ENCODE measurements at places on chromosomes 1 and 21. TPM values are rescaled to one million over a fixed set of nuclear protein-coding genes. Genes with fewer than 3 reads are reported as not detected.
A peak's percentile ranks its signal among the peaks of the same experiment; 100 is the strongest.

The KIF21B gene
- total RNA-seq = 0.47 TPM

The HSPA13 gene
- 14.6 TPM for total RNA-seq

The KRTAP19-1 gene
- total RNA-seq = not detected

The ESRRG gene
- total RNA-seq = 58.5 TPM

The VSIG8 gene
- not detected for total RNA-seq

The AKR7A3 gene
- total RNA-seq = 0.14 TPM

The S100A13 gene
- total RNA-seq = 131 TPM

GRCh38 chr1:113103048-113103447, 30.1 kb downstream of the LRIG2 start:
- no peak for DNase-seq

- DNase-seq = no peak
These were observed 243.0 kb upstream of the SGIP1 start for GRCh38 chr1:66290761-66291530.

DNA sequence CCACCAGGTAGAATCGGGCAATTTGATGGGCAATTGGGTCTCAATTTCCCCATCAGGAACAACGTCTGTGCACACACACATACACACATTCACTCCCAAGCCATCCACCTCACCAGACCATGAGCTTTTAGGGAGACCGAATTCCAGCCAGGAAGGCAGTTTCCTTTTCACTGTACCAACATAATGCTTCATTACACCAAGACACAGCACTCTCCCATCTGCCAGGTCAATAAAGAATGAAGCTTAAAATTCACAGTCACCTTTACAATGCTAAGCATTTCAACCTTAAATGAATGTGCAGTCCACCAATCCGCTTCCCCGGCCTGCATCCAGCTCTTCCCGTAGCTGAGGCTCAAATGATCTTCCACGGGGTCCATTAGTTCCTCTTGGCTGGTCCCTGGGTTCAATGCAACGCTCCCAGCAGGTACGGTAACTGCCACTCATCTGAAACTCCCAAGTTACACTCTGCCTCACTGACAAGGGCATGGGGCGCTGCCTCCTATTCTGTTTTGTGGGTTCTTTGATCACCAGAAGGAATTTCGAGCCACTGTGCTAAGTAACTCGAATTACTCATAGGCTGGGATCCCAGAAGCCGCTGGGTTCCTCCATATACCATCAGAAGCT, 105.0 kb downstream of the SIM2 start:
- no peak for DNase-seq

DNA sequence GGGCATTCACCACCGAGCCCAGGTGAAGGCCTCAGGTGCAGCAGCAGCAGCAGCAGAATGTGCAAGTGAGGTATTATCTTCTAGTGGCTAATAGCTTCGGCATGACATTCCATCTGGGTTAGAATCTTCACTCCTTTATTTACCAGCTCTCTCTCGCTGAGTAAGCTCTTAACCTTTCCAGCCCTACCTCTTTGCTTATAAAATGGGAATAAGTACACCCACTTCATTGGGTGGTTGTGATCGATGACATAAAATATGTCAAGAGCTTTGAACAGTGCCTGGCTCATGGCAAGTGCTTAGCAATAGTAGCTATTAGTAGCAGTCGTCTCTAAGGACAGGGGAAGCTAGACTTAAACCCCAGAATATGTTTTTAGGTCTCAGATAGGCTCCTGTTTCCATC, 149.5 kb downstream of the NOS1AP start:
- DNase-seq = no peak

- DNase-seq = no peak
These were observed 81.7 kb upstream of the ATP1B1 start for GRCh38 chr1:169024800-169025271.

GRCh38 chr1:235011599-235012435, 116.8 kb downstream of the TOMM20 start:
- peak; percentile 55 for DNase-seq

DNA sequence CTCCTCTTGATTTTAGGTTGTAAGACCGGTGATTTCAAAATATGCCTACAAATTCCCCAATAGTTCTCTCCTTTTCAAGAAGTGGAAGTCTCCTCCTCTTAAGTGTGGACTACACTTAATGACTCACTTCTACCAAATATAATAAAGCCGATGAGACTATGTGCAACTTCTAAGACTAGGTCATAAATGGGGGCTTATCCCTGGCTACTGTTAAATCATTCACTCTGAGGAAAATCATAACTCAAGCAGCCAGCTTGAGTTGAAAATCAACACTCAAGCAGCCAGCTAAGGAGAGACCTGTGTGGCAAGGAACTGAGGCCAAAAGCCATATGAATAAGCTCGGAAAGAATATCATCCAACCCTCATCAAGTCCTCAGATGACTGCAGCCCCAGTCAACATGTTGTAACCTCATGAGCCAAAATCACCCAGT, 49.6 kb upstream of the PSMG1 start:
- no peak for DNase-seq

- no peak for DNase-seq
These were observed 10.1 kb downstream of the DOP1B start for GRCh38 chr21:36166705-36167104.

DNA sequence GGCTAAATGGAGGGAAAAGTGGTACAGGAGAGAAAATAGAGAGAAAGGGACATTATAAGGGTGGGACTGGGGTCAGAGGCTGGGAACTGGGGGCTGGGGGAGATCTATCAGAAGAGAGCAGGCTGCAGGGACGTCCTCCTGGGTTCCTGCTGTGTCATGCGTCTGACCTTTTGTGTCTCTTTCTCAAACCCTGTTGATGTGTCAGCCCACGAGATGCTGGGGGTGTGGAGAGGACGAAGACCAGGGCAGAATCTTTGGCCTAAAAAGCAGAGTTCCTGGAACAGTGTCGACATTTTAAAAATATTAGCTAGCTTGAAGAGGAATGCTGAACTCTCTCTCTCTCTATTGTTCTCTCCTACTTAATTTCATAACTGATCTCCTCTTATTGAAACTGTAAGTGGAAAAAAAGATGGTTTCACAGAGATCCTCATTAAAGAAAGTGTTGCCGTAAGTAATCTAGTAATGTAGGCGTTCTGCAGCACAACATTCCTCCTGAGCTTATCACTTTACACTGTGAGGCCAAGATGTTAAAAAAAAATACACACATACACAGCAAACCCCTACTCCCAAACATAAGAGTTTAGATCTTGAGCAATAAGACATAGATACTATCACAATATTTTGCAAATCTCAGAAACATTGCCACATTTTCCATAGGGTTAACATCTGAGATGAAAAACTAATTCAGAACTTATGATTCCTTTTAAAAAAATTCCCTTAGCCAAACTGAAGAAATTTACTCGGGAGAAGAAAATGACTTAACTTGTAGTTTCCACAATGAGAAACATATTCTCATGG, 52.6 kb downstream of the RUNX1 start:
- no peak for DNase-seq

DNA sequence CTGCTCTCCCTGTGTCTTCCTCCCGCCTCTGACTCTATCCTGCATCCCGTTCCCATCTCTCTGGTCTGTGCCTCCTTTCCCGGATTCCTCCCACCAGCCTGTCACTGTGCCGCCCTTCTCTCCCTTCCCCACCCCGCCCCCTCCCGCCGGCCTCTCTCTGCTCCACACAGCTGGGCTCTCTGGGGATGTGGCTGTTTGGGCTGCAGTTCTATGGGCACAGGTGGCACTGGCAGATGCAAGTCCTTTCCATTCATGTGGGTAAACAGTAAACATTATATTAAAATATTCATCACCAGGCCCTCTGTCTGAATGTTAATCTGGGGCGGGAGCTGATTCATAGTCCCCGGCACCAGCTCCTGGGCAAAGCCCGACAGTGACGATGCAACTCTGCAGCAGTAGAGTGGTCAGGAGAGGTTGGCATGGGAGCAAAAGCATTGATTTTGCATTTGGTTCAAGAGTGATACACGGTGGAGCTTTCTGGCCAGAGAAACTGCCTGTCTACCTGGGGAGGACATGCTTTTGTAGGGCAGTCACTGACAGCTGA, 249.3 kb downstream of the TNR start:
- DNase-seq = no peak

DNA sequence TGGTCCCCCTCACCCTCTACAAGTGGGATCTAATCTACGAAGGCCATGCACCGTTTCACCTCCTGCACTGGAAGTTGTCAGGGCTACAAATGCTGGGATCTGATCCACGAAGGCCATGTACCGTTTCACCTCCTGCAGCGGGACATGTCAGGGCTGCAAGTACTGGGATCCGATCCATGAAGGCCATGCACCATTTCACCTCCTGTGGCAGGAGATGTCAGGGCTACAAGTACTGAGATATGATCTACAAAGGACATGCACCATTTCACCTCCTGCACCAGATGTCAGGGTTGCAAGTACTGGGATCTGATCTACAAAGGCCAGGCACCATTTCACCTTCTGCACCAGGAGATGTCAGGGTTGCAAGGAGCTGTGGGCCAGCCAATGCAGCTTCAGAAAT, 7.0 kb downstream of the ALDH4A1 start:
- no peak for DNase-seq

GRCh38 chr1:98860329-98860728, 144.3 kb downstream of the PLPPR5 start:
- DNase-seq = no peak

DNA sequence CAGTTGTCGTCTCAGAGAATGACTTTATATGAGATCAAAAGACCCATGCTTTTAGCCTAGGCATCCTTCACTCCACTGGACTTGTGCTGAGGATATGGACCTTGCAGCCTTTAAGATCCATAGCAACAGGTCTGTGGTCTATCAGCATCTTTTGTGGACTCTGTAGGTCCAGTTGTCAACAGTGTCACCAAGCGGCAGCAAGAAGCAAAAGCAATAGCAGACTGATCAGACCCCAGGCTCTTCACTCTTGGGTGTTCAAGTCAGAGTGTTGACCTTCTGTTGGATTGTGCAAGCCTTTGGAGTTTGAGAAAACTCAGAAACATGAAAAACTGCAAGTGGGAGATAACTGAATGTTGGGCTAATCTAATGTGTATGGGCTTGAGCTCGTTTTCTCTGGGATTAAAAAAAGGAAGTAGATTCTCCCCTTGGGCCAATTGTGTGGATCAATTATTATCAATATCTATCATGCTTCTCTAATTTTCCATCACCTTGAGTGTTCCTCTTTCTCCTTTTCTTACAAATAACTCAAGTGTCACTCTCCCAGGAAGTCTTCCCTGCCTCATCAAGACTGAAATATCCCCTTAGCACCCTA, 144.2 kb downstream of the LYPLAL1 start:
- no peak for DNase-seq

DNA sequence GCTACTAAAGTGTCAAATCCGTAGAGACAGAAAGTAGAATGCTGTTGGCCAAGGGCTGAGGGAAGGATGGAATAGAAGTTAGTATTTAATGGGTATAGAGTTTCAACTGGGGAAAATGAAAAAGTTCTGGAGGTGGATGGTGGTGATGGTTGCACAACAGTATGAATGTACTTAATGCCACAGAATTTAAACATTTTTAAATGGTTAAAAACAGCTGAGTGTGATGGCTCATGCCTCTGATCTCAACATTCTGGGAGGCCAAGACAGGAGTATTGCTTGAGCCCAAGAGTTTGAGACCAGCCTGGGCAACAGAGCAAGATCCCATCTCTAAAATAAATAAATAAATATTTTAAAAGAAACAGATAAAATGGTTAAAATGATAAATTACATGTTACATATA, 44.5 kb downstream of the PIK3R3 start:
- no peak for DNase-seq

DNA sequence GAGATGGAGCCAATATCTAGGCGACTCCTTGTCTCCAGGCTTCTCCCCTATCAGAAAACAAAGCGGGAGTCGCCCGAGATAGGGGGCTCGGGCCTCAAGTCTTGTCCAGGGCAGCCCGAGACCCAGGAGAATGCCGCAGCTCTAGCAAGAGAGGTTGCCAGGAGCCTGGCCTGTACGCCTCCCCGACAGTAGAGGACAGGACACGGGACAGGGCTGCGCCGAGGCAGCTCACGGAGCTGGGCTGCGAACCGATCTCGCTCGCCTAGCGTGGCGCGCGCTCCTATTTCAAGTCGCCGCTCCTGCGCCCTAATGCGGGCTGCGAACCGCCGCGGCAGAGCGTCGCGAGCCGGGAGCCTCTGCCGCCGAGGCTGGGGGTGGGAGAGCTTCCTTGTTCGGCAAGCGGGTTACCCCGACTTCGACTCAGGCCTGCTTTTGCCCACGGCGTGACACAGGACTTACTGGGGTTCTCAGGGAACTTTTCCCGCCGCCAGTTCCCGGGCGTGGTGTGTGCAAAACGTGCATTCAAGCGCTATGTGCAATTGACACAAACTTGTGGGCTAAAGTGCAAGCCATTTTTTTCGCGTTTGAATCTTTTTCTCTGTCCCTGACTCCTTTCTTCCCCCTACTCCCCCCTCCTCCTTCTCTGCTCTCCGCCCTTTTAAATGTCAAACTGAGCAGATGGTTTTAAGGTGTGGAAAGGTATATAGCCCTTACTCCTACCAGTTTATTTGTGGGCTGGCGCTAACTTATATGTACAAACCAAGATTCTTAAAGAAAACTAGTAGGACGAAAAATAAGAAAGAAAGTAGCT, 2.4 kb upstream of the PROX1 start:
- DNase-seq = no peak

- DNase-seq = no peak
These were observed 35.0 kb downstream of the ACKR1 start for GRCh38 chr1:159239551-159240220.

DNA sequence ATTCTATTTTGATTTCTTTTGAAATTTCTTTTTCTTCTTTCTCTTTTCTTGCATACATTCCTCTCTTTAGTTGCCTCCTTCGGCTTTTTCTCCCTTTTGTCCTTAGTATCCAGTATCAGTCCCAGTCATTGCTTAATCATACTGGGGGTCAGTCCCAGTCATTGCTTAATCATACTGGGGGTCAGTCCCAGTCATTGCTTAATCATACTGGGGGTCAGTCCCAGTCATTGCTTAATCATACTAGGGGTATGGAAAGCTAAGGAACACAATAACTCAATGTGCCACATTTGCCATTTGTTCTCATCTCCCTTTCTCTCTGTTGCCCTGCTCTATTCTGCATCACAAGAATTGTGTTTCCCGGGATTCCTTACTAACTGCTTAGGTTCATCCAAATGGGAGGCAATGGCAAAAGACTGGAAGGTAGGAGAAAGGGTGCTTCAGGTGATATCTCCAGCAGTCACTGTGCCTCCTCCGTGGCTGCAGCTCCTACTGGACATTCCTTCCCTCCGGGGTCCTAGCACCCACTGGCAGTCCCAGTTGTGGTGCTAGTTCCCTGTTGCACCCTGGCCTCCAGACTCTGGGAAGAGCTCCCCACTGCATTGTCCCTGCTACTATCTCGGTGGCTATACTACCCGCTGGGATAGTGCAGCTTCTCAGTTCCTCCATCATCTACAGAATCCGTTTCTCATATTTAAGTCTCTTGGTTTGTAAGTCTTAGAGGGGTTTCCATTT, 32.6 kb upstream of the LAMC1 start:
- no peak for DNase-seq
